ENCODE measurements at places on chromosomes 5 and 9.

DNA sequence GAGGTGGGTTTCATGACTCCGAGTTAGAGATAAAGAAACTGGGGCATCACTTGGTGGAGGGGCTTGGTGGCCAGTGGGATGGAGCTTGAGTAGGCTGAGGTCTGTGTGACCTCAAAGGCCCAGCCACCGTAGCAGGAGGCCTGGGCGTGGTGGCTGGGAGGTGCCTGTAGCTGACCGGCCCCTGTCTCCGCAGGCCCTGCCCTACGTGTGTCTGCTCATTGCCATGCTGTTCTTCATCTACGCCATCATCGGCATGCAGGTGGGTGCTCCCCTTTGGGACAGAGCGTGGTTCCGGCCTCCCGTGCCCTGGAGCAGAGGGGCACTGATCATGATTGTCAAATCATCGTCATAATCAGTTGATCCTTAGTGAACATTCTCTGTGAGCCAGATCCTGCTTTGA, 196.2 kb downstream of the CACNA1B start:
- DNase-seq: no peak

GRCh38 chr9:95513711-95514110, 3.1 kb downstream of the PTCH1 start:
- DNase-seq: no peak

GRCh38 chr9:18543406-18544192, 69.6 kb downstream of the ADAMTSL1 start:
- no peak for DNase-seq

DNA sequence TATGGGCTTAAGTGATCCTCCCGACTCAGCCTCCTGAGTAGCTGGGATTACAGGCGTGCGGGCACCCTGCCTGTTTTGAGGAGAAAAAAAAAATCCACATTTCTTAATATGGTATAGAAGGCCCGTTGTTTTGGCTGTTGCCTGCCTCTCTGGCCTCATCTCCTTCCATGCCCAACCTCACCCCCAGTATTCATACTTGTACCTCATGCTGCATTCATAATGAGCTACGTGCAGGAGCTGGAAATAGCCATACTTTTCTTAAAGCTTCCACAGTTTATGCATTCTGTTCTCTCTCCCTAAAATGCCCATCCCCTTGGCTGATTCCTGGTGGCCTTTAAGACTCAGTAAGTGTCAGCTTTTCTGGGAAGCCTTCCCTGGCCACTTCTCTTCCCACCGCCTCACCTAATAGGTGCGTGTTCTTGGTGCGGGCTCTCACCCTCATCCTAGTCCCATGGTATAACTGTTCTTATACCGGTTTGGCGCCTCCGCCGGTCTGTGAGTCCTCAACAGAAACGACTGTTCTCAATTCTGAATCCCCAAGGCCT, 2.1 kb upstream of the TPM2 start:
- DNase-seq: no peak

- no peak for DNase-seq
Observed at GRCh38 chr5:163978897-163979296, 473.5 kb downstream of the MAT2B start.

- DNase-seq: no peak
Observed at GRCh38 chr5:174119468-174119881, 74.0 kb downstream of the NSG2 start.

DNA sequence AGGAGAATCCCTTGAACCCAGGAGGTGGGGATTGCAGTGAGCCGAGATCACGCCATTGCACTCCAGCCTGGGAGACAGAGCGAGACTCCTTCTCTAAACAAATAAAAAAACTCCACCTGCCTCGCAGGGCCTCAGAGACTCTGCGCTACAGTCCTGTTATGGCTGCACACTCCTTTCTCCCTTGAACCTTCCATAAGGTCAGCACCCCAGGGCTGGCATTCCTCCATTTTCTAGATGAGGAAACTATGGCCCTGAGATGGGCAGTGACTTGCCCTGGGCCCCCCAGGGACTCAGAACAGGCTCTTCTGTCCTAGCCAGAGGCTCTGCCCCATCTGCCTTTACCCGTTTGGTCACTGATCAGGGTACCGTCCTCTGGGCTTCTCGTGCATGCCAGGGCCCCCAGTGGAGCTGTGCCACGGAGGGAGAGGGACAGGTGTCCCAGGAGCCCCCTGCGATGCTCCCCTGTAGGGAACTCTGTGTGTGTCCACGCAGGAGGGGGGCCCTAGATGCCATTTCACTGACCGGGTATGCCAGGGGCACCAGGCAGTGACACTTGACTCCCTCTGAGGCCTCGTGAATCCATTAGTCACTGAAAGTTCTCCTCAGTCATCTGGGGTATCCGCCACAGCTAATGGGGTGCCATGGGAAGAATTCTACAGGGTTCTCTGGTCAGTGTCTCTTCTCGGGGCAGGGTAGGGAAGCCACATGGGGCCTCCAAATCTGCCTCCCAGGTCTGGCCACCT, 16.2 kb downstream of the RALGDS start:
- no peak for DNase-seq

DNA sequence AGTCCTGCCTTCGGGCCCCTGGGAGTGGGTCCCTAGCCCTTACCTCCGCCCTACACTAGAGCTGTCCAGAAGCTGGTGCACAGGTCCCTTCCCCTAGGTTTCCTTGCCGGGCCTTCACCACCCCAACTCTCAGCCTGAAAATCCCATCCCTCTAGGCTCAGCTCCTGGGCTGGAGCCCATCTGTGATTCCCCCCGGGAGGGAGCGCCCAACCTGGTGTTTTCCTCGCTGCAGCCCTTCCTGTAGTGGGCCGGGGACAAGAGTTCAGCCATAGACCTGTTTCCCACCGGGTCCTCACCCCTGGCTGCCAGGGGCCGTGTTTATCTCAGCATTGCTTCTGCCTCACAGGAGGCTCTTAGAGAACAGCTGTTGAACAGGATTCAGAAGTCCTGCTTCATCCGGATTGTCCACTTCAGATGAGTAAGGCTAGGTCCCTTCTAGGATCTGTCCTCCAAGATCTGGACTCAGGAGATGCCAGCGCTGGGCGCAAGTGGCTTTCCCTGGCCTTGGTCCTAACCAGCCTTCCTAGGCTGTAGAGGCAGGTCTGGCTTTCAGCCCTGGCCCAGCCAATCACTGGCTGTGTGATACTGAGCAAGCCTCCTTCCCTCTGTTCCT, 965 bp downstream of the GLIPR2 start:
- DNase-seq: no peak

DNA sequence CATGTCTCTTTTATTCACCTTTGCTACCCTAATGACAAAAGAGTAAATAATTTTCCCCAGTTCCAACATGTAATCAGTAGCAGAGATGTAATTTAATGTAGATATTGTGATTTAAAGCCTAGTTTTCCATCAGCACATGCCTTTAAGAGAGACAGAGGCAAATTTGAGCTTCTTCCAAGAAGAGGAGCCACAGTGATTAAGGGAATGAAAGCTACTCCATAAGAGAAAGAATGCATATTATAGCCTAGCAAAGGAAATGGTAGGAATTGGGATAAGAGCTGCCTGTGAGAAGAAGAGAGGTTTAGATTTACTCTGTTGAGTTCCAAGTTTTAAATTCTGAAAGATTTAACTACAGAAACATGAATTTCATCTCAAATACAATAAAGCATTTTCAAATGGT, 591.0 kb upstream of the DMAC1 start:
- DNase-seq: no peak

GRCh38 chr5:170144286-170145023, 38.8 kb downstream of the FOXI1 start:
- no peak for DNase-seq

DNA sequence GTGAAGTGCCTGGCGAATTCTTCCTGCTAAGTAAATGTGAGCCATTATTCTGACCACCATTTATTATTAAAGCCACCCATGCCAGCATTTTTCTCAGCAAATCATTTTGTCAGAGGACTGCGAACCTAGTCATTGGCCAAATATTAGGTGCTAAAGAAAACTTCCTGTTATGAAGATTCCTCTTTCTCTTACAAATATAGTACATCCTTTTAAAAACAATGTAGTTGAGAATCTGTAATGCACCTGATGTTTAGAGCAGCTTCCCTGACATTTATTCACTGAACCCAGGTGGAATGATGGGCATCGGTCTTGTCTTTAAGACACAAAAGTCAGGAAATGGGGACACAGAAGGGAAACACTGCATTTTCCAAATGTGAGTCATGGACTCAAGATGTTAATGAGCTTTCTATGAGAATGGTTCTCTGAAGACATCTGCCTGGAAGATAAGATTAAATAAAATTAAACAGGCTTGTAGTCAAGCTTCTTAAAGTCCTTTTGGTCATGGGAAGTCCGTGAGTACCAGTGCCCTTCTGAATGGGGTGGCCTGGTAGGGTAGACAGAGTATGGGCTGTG, 290.6 kb downstream of the FBXL7 start:
- no peak for DNase-seq

GRCh38 chr5:58946230-58946629, 363.4 kb downstream of the RAB3C start:
- no peak for DNase-seq

GRCh38 chr5:127006744-127007143, 23.6 kb downstream of the MARCHF3 start:
- no peak for DNase-seq

- peak; percentile 58 for DNase-seq
Observed at GRCh38 chr9:123355761-123356431, at the start of gene CRB2. TSS of gene CRB2 (plus strand) at chr9:123356197. CDS start at chr9:123356261, 64 bp downstream.

DNA sequence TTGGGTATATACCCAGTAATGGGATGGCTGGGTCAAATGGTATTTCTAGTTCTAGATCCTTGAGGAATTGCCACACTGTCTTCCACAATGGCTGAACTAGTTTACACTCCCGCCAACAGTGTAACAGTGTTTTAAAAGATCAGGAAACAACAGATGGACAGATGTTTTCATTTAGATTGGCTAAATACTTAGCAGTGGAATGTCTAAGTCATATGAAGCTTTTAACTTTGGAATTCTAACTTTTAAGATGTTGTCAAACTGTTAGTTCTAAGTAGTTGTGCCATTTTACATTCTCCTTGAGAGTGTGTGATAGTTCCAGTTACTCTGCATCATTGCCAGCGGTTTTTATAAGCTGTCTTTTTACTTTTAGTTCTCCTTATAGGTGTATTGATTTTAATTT, 688.8 kb downstream of the SEMA5A start:
- DNase-seq: no peak

GRCh38 chr5:437281-437771, 5.7 kb upstream of the EXOC3 start:
- no peak for DNase-seq

GRCh38 chr5:4418084-4418483, 722.0 kb upstream of the ADAMTS16 start:
- no peak for DNase-seq

GRCh38 chr9:81389569-81389993, 299.8 kb downstream of the TLE1 start:
- DNase-seq: no peak

DNA sequence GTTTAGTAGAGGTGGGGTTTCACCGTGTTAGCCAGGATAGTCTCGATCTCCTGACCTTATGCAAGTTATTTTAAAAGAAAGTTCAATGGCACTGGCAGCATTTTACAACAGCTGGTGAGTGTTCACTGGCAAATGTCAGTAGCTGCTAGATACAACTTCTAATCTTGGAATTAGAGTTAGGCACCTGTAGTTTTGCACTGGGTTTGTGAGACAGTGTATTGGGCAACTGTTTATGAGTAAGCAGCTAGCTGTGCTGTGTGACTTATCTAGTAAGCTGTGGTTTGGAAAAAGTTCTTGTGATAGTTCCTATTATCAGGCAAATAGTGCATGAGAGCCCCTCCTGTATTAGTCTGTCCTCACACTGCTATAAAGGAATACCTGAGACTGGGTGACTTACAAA, 61.5 kb downstream of the UBE2QL1 start:
- DNase-seq: no peak

DNA sequence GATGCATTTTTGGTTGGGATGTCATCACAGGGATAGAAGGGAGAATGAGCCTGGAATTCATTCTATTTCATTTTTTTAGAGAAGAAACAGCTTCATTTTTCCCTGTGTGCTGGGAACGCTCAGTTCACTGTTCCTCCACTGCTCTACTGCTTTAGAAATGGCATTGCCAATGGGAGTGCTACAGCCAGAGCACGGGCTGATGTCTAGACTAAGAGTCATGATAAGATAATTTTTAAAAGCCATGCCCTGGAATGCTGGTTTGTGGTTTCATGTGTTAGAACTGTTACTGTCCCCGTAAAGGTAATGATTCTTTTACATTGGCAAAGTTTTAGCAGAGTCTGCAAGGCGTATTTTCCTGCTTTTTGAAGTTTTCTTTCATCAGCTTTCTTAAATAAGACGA, 119.6 kb downstream of the SEMA6A start:
- no peak for DNase-seq

- no peak for DNase-seq
Observed at GRCh38 chr5:127582773-127583370, 65.4 kb downstream of the PRRC1 start.

- DNase-seq: no peak
Observed at GRCh38 chr5:173435447-173435846, 107.2 kb upstream of the STC2 start.

GRCh38 chr9:121192959-121193640, 8.6 kb downstream of the RAB14 start:
- no peak for DNase-seq

- no peak for DNase-seq
Observed at GRCh38 chr9:89739916-89740315, 135.1 kb downstream of the GADD45G start.

- no peak for DNase-seq
Observed at GRCh38 chr5:22496666-22497065, 356.5 kb downstream of the CDH12 start.

DNA sequence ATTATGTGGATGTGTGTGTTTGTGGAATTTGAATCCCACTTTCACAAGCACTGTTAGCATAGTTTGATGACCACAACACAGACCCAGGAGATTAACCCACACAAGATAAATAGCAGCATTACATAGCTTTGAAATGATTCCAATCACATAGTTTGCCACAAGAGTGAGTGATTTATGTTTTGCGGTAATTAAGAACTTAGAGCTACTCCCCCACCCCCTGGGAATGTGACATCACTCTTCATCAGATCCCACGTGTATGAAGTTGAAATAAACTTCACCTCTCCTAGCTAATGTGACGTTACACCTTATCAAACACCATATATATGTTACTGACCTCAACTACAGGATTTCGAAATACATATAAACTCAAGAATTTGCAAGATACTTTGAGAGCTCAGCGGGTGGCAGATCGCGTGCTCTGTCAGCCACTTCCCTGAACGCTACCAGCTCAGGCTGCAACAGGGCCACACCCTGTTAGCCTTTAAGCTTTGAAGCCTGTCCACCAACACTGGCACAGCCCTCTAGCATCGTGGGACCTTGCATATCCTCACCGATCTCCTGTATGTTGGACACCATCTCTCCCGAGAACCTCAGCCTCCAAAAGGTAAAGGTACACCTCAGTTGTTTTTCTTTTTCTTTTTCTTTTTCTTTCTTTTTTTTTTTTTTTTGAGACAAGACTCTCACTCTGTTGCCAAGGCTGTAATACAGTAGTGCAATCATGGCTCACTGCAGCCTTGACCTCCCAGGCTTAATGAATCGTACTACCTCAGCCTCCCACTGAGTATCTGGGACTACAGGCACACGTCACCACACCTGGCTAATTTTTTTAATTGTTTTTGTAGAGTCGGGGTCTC, 1.7 kb upstream of the AGTPBP1 start:
- no peak for DNase-seq

DNA sequence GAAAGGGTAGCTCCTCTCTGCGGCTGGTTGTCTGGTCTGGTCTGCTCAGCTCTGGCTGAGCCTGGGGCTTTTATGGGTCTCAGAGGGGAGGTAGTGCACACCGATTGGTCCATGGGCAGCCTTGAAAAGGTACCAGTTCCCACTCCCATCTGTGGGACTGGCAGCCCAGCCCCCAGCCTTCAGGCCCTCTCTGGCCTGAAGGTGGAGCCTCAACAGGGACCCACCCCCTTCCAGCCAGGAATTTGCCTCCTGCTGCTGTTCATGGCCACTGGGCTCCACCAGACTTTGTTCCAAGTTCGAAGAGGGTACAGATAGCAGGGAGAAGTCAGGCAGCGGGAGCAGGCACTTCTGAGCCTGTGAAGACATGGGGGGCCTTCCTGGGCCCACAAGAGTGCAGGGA, 165.3 kb upstream of the SLC27A6 start:
- DNase-seq: no peak

Data from neural crest cell (in vitro differentiated cells).